Stimulated activated CD8-positive, alpha-beta memory T cell treated with anti-CD3 and anti-CD28 coated beads, Interleukin-4, amount 100 ng/mL, for 1 hour (primary cell): ENCODE measurements at places on chromosomes 11 and 22.
A peak's percentile ranks its signal among the peaks of the same experiment; 100 is the strongest.

- DNase-seq = no peak
Observed at GRCh38 chr11:24634606-24635160, 137.8 kb downstream of the LUZP2 start.

DNA sequence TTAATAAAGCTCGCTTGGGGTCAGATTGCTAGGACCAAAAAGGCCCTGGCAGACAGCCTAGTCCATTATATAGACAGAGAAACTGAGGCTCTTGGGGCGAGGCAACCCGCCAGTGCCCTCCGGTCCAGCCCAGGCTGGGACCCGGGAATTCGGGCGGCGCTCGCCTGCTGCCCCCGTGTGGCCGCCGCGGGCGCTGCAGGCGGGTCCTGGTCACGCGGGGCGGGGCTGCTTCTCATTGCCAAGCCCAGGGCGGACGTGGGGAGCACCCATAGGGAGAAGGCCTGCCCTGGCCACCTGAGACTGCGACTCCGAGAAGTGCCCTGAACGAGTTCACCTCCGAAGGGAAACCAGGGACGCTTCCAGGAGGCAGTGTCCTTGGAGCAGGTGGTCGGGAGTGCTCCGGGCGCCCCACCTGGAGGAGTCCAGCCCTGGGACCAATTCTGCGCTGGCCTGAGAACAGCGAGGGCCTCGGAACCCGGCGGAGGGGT is 36.0 kb upstream of the CSNK1E start:
- DNase-seq = peak; percentile 43

DNA sequence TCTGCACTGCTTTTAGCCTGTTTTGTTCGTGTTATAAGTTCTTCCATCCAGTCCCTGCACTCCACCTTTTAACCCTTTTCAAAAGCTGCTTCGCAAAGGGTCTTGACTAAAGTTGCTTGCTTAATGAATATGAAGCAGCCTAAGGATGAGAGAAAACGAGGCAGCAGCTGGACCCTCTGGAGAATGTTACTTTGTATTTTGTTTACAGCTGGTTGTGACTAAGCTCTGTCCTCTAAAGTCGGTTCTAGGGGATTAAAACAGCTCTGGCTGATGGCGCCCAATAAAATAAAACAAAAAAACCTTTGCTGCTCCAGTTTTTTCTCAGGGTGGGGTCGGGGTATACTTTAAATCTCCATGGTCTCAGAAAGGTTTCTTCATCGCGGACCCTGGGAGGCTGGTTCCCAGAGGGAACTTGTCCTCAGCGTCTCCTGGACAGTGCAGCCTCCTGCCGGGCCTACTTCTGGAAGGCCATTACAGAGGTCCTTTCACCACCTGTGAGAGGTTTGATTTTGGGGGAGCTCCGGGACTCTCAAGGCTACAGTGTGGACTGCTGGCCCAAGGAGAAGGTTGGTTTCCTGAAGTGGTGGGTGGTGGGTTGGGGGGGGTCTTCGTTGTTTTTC is 836 bp upstream of the RBM4 start:
- DNase-seq = no peak

GRCh38 chr11:96050435-96051182 is 126.7 kb upstream of the MTMR2 start:
- no peak for DNase-seq

DNA sequence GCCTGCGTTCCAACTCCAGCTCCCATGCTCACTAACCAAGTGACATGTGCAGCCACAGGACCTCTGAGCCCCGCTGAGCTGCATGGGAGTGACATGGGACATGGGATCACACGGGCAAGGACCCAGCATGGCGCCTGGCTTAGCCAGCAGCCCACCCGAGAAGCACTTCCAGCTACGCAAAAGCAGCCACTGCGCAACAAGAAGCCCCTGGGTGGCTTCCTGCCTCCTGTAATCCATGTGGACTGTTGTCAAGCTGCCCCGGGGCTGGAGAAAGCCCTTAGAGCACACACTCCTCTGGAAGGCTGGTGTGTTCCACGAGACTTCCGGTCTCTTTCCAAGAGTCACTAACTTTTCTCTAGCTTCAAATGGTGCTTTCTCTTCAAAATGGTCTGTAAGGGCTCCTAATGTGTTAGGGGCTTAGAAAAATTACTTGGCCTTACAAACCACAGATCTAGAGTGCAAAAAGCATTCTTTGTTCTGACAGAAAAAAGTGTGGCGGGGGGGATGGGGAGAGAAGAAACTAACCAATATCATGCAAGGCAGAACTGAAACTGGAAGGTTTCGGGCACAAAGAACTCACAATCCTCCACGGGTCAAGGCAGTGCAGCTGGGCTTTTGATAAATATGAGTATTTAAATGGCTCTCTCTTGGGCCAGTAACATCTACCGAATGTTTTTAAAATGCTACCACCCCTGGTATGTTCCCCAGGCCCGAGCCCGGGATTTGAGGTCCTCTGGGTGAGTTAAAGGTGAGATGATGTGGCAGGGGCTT is 5.5 kb downstream of the C11orf24 start:
- no peak for DNase-seq

- no peak for DNase-seq
Observed at GRCh38 chr22:47486569-47487312, 724.3 kb downstream of the TBC1D22A start.

- no peak for DNase-seq
Observed at GRCh38 chr11:114036147-114036811, 23.2 kb upstream of the ZBTB16 start.

- no peak for DNase-seq
Observed at GRCh38 chr22:27318516-27318915, 483.0 kb downstream of the MN1 start.

DNA sequence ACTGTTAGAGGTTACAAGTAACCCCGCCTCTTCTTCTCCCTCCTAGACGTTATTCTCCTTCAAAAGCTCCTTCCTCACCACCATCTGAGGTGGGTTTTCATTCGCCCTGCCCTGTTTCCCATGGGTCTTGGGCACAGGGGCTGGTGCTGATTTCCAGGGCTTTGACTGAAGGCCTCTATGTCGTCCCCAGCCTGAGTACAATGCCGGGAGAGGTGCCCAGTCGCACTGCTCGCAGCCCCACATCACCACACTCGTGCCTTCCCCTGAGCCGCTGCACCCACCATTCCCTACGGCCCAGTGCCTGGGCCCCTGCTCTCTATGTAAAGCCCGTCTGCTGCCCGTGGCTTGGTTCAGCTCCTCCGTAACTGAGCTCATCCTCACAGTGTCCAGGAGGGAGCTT is 169.8 kb downstream of the DSCAML1 start:
- no peak for DNase-seq

- no peak for DNase-seq
Observed at GRCh38 chr22:29314537-29315285, 786 bp downstream of the RASL10A start.

DNA sequence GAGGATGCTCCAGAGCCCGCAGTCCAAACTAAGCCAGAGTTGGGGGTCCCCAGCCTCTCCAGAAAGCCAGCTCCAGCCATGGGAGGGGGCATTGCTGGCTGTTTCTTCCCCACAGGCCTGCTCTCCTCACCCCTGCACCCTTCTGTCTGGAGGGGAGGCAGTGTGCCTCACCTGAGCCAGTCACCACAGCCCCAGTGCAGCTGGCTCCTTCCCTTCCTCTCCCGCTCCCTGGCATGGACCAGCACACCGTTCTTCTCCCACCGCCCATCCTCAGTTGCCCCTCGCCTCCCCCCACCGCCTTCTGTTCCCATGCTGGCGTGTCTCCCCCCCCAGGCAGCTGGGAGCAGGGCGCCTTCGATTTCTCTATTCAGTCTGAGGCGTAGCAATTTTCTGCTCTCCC is 110.5 kb upstream of the THY1 start:
- no peak for DNase-seq

GRCh38 chr11:31967404-31968130 is 123.3 kb upstream of the RCN1 start:
- no peak for DNase-seq

GRCh38 chr22:29096736-29097669 is 24.2 kb downstream of the KREMEN1 start:
- no peak for DNase-seq

DNA sequence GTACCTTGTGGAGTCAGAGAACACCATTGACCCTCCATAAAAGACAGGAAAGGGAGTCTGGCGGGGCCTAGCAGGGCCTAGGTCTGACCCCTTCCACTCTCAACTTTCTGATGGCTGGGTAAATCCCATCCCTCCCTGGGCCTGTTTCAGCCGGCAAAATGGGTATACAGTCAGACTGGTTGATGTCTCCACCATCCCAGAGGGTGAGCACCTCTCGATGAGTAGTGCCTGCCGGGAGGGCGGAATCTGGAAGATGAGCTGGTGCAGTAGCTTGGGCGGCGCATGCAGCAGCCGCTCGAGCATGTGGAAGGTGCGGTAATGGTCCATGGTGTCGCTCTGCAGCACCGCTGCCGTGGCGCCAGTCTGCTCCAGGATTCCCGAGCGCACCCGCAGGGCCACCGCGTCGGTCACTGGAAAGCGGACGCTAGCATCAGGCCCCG is 528 bp downstream of the FIBP start:
- DNase-seq = no peak

DNA sequence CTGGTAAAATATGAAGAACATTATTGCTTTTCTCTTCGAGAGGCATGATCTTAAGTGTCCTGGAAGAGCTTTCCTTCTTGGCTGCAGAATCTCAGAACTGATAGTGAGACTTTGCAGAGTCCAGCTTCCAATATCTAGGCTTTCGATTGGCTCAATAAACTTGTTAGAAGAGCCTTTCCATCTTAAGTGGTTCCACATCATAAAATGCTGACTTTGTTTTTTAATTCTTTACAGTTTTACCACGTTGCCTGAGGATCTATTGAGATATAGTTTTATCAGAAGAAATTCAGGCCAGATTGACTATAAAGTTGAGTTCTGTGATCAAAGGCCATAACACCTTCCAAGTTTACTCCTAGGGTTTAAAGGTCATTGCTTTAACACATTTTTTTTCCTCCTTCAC is 15.6 kb upstream of the DNAJB7 start:
- no peak for DNase-seq

DNA sequence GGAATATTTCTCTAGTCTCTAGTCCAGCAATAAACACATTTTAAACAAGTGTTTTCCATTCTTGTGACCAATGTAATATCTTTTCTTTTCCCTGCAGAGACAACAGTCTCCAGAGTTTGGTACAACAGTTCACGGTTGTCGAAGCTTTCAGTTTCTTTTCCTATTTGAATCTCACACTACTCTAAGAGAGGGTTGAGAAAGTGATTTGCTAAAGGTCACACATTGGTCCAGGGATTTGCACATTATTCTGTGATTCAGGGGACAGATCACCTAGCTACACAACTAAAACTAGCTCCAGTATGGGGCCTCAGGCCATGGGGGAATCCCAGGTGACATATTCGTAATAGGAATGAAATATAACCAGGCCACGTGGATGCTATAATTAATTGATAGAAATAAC is 132.5 kb downstream of the HIPK3 start:
- no peak for DNase-seq

GRCh38 chr11:2178906-2179494 is 7.4 kb upstream of the TH start:
- no peak for DNase-seq

DNA sequence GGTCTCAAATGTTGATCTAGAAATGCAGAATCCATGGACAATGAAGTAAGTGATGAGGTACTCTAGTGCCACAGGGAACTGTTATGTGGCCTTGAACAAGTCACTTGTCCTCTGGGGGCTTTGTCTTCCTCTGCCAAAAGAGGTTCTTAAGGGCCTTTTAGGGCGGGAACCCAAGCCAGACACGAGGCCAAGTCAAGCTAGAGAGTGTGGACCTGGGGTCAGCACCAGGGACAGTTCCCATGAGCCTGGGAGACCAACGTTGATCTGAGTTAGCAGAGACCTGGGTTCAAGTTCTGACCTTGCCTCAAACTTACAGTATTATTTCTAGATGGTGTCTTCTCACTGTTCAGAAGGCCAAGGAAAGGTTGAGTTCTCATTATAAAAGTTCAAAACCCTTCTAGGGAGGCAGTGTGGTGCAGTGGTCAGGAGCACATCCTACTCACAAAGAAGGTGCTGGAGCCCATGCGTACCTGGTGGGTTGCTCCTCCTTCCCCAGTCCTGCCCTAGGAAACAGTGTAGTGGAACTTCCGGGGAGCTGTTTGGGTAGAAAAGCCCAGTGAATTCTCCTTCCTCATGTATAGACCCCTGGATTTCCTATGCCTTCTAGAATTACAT is 121.5 kb downstream of the CHST1 start:
- DNase-seq = no peak

DNA sequence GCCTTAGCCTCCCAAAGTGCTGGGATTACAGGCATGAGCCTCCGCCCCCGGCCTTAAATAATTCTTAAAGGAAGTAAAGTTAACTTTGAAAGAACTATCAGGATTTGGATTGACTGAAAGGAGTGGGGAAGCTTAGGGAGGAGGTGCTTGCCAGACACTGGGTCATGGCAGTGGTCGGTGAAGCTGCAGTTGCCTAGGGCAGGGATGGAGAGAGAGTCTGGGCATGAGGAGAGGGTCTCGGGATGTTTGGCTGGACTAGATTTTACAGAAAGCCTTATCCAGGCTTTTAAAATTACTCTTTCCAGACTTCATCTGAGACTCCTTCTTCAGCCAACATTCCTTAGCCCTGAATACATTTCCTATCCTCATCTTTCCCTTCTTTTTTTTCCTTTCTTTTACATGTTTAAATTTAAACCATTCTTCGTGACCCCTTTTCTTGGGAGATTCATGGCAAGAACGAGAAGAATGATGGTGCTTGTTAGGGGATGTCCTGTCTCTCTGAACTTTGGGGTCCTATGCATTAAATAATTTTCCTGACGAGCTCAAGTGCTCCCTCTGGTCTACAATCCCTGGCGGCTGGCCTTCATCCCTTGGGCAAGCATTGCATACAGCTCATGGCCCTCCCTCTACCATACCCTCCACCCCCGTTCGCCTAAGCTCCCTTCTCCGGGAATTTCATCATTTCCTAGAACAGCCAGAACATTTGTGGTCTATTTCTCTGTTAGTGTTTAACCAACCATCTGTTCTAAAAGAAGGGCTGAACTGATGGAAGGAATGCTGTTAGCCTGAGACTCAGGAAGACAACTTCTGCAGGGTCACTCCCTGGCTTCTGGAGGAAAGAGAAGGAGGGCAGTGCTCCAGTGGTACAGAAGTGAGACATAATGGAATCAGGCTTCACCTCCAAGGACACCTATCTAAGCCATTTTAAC is at the start of gene NNMT:
Gene NNMT (plus strand): TSS at position 724 of the 929 bp plus-strand sequence. CDS start 158 bp downstream, at position 882.
- no peak for DNase-seq

DNA sequence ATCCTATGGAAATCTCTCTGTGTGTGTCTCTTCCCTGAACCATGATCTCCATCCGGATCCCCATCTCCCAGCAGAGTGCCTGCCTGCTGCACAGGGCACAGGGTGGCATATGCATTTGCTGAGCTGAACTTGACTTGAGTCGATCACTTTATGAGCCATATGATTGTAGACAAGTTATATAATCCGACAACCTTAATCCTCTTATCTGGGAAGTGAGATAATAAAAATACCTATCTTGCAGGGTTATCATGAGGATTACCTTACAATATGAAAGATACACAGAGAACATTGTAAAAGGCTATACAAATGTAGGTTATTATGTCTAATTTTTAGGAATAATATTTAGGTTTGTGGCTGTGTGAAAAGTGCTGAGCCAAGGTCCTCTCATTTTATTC is 124.5 kb downstream of the ST3GAL4 start:
- DNase-seq = no peak
